ENCODE measurements at places on chromosomes 5 and 9.

- peak; percentile 86 for DNase-seq
These were observed 13.8 kb downstream of the EXOSC2 start for GRCh38 chr9:130707225-130707976.

GRCh38 chr9:107810461-107810961 lies 320.9 kb upstream of the KLF4 start:
- no peak for DNase-seq

GRCh38 chr9:115209601-115210306 lies 91.8 kb upstream of the TNC start:
- no peak for DNase-seq

GRCh38 chr5:60196385-60197113 lies 303.0 kb upstream of the PDE4D start:
- DNase-seq: no peak

DNA sequence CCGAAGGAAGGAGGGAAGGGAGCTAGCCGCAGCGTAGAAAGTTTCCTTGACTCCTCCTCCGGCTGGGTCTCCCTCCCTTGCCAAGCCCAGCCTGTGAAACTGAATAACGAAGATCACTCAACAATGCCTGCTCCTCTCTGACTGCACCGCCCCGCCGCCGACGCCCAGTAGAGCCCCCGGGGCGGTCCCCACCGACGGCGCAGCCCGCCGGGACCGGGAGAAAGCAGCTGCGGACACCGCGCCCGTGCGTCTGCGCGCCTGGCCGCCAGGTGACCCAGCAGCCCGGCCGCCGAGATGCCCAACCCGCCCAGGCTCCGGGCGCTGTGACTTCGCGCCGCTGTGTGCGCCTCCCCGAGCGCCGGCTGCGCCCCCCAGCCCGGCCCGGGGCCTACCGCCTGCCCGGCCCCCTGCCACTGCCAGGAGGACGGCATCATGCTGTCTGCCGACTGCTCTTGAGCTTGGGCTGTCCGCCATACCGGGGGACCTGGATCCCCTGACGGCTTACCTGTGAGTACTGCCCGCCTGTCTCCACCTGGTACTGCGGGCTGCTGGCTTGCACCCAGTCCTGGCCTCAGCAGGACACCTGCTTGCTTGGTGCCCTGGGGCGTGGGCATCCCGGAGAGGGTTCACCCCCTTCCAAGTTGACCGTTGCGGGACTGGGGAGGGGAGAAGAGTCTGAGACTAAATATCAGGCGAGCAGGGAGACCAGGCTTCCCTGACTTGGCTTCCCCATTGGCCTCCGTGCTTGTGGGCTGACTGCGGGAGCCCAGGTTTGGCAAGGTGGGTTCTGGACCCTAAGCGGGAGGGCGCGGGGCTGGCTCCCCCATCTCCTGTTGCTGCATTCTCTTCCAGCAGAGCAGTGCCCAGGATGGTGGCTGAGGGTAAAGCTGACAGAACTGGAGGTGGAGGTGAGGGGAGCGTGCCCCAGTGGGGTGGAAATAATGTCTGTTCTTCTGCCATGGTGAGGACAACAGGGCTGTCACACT lies 26.2 kb upstream of the SPTLC1 start:
- DNase-seq: no peak

DNA sequence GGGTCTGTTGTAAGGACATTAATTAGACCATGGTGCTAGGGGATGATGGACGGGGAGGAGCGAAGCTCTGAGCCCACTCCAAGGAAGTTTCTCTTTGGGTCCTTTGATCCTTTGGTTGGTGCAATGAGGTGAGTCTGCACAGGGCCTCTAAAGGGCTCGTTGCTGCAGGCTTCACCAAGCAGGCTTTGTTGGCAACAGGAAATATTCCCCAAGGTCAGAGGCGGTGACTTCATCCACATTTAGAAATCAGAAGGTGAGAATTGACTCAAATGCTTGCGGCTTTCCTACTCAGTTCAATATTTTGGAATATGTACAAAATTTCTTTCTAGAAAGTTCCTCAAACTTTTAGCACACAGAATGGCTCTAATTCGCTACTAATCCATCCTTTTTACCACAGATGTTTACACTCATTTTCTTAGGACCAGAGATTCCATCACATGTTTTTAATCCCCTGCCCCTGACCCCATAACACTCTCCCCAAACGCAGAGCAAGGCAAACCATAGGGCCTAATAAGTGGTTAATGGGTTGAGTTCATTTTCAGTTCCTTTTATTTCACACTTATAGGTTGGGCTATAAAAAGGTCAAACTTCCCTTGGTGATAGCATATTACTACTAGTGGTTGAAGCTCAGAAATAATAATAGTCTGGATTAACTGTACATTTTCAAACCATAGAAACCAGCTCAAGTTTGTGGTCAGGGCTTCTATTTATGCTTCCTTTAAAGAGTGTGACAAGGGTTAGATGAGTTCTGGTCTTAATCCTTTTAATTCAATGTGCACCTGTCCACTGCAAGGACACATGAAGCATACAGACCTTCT lies 37.3 kb upstream of the TMEM252 start:
- DNase-seq: no peak

DNA sequence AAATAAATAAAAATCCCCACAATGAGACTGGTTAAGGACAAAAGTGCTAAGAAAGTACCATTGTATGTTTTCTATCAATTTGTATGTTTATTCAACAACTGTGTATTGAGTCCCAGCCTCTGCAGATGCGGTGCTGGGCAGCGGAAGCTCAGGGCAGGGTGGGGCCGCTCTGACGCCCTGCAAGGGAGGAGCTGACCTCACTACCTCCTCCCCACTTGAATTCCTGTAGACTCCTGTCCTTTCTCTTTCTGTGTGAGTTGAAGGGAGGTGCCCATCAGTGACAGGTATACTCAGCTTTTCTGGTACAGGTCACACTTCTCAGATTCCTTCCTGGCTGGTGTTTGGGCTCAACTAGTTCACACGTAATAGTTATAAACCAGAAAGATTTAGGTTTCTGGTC lies 27.0 kb downstream of the ANGPTL2 start:
- DNase-seq: no peak

GRCh38 chr9:133516961-133517350 lies 7.8 kb downstream of the MYMK start:
- no peak for DNase-seq

DNA sequence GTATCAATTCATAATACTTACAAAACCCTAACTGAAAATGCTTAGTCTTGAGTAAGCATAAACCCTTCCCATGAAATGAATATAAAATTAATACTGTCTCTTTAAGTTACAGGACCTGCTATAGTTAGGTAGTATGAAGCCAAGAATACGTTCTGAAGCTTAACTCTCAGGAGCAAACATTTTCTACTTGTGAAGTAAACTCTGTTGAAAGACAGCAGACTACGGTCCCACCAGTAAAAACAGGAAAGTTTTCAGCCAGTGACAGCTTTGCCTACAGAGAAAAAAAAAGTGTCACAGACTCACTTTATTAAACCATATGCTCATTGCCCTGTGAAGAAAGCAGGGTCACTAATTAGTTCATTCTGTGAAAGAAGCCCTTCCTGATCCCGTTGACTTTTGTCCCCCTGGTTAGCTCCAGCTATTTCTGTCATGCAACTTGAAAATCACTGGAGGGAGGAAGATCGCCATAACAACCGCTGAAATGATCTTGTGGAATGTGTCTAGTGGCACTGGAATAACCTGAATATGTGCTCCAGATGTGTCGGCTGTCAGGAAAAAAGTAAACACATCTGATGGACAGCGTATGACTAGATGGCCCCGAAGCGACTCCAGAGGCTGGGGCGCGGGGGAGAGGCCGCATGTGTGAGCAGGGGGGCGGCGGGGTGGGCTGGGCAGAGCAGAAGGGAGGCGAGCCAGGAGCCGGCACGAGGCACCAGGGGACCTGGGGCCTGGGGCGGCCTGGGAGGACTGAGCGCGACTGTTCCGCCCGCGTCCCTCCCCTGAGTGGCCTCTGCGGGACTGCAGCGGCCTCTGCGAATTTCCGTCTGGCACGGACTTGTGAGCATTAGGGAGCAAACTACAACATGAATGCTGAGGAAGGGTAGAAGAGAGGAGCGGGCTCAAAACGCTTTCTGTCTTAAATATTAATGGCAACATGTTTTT lies 41.9 kb downstream of the BNC2 start:
- no peak for DNase-seq

DNA sequence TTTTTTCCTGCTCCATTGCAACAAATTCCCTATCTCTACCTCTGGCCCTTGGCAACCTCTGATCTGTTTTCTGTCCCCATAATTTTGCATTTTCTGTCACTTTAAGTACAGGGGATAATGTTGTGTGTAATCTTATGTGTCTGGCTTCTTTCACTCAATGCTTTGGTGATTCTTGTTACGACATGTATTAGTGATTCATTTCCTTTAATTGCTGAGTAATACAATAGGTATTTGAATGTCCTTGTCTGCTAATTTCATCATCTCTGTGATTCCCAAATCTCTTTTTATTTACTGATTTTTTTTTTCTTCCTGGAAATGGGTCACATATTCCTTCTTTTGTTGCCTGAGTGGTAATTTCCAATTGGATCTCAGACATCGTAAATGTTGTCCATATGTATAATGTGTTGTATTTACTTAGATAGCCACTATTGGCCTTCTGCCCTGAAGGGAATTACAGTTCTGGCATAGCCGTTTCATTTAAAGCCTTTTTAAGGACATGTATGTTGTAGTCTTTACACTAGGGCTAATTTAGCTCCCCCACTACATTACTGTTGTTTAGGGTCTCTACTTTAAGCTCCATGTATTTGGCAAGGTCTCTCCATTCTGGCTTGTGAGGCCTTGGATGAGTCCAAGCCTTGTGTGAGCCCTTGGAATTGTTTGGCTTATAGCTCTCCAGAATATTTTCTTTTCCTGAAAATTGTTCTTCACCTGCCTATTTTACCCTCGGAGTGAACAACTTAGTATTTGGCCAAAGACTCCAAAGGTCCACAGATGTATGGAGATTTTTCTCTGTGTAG lies 683.8 kb downstream of the LRRC70 start:
- no peak for DNase-seq

GRCh38 chr9:125587819-125588460 lies 119.1 kb downstream of the MAPKAP1 start:
- no peak for DNase-seq

- DNase-seq: no peak
These were observed 43.0 kb downstream of the FXN start for GRCh38 chr9:69078581-69078980.

GRCh38 chr5:66616520-66617225 lies 20.5 kb downstream of the MAST4 start:
- no peak for DNase-seq

DNA sequence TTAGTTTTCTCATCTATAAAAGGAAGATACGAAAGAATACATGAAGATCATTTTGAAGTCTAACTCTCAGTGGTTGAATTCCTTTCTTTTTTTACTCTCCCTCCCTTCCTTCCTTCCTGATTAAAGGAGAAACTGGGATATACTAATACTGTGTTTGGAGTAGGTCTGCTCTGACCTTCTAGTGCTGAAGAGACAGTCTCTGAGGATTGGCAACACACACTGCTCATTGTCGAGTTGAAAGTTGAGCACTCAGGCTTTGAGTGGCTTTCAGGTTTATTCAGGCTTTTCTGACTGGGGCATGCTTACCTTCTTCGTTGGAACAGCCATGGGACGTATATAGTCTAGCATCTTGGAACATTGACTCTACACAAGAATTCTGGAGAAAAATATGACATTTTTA lies 86.9 kb upstream of the RPS23 start:
- no peak for DNase-seq

DNA sequence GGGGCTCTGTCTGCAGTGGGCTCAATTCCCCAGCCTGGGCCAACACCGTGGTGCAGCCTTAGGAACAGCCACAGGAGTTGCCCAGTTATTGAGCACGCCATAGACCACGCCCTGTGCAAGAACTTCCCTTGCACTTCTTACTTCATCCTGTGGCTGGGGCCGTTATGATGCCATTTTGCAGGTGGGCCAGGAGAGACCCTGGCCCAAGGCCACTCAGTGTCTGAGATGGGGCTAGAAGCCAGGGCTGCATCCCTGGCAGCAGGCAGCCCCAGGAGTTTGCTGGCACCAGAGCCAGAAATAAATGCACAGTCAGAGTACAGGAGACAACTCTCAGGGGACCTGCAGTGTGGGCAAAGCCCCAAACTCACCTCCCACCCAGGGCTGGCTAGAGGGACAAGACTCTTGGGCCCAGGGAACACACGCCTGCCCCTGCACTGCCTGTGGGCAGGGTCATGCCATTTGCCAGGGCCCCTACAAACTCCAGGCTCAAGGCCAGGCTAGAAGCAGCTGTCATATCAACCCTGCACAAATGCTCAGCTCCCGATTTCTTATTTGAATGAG lies 6.7 kb downstream of the CORO2A start:
- peak; percentile 36 for DNase-seq

- no peak for DNase-seq
These were observed 131.5 kb upstream of the OTULINL start for GRCh38 chr5:14450018-14450524.

- no peak for DNase-seq
These were observed 113.0 kb downstream of the SMARCA2 start for GRCh38 chr9:2128141-2128540.

DNA sequence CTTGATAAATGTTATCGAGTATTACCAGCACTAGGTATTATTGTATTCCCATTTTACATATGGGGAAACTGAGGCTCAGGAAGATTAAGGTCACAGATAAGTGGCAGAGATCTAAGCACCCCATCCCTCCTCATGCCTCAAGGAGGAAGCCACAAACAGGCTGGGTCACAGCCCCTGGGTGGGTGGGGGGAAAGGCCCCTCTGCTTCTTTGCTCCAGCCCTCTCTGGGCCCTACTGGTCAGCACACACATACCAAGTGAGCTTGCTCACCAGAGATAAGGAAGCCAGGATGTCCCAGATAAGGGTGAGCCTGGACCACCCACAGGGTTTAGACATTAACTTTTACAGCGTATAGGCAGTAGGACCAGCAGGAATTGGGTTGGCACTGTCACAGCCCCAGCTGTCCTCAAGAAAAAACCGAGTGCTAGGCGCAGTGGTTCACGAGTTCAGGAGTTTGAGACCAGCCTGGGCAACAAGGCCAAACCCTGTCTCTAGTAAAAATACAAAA lies 45.3 kb downstream of the STK10 start:
- no peak for DNase-seq

- DNase-seq: peak; percentile 16
These were observed 74.1 kb downstream of the HABP4 start for GRCh38 chr9:96524045-96524444.

DNA sequence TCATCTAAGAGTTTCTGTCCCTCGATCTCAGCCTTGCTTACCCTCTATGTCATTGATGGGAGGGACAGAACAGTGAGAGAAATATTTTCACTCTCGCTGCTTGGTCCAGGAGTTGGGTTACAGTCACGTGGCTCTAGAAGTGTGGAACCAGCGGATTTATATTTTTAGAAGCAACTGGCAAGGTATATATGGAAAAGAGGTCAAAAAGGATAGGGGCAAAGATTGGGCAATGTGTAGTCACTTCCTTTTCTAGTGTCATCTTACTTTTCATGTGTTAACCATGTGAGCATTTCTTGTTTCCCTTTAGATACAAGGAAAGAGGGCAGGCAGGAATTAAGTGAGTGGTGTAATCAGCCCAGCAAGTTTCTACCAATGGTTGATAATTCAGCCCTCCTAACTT lies 111.5 kb upstream of the ZNF366 start:
- DNase-seq: no peak

DNA sequence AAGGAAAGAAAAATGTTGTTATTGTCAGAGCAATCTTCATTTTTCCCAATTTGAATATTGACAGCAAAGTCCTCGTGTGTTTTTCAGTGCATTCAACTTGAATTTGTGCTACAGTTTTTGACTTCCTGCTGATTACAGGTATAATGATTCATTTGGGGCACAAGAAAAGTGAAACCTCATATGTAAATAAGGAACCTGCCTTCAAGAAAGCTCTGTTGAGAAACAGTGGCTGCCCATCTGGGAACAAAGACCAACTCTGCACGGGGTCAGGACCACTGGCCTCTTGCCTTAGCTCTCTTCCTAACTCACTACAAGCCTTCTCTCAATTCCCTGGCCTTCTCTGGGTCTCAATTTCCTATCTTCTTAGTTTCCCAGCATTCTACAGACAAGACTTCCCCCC lies 21.0 kb downstream of the TIMD4 start:
- DNase-seq: no peak
